ENCODE measurements at places on chromosomes 2 and 18.

DNA sequence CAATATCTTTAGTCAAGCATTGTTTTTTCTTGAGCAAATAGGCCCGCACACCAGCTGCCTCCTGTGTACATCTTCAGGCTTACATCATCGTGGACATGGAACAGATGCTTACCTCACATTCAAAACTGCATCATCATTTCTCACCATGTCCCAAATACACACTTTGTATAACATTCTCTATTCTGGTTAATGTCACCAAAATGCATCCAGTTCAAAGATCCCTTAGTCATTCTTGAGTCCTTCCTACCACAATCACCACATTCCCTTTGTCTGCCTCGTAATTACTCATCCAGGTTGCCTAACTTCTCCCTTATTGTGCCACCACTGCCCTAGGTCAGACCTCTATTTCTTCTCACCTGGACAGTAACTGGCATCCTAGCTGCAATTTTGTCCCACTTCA lies 373.7 kb upstream of the GALNT5 start:
- DNase-seq = no peak

GRCh38 chr2:18047213-18047611 lies 168.7 kb downstream of the KCNS3 start:
- no peak for DNase-seq

GRCh38 chr2:74708883-74709282 lies 54.8 kb downstream of the SEMA4F start:
- DNase-seq = peak; percentile 12

GRCh38 chr2:28312307-28313219 lies 80.1 kb upstream of the FOSL2 start:
- no peak for DNase-seq

- no peak for DNase-seq
Measured at GRCh38 chr2:9032121-9032520, 28.6 kb upstream of the MBOAT2 start.

GRCh38 chr2:194720462-194720861 lies 936.6 kb upstream of the SLC39A10 start:
- no peak for DNase-seq

DNA sequence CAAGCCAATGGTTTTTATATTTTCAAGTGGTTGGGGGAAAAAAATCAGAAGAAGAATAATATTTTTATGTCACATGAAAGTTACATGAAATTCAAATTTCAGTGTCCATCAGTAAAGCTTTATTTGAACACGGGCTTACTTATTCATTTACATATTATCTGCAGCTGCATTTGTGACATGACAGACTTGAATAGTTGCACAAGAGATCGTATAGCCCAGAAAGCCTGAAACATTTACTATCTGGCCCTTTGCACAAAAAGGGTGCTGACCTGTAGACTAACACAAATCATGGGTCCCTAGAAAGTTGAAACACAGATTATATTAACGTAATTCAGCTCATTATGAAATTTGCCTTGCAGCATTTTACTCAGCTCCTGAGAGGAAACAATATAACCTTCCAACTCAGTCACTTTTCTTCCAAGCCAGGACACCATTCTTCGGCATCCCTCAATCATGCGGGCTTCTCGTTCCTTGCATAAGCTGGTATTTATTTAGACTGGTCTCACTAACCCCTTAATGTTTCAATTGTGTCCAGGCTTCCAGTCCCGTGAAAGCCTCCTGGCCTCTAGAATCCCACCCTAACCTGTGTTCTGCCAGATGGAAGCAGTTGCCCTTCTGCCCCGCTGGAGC lies 402.7 kb downstream of the SETBP1 start:
- no peak for DNase-seq

GRCh38 chr2:10028407-10028987 lies 14.9 kb upstream of the KLF11 start:
- DNase-seq = no peak

DNA sequence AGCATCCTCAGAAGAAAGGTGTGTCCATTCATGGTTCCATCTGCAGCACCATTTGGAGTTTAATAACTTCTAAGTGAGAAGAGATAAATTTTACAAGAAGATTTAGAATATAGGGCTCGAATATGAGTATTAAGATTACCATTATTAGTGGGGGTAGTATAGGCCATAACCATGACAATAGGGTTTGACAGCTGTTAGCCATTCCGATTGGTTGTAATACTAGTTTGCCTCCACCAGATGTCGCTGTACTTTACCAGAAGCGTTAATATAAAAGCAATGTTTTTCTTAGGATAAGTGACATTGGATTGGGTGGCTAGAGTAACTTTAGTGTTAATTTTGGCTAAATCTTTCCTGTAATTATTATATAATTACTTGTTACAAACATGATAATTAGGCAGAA lies 107.5 kb upstream of the SRD5A2 start:
- DNase-seq = no peak

GRCh38 chr2:5592916-5593315 lies 99.3 kb upstream of the SOX11 start:
- DNase-seq = no peak

DNA sequence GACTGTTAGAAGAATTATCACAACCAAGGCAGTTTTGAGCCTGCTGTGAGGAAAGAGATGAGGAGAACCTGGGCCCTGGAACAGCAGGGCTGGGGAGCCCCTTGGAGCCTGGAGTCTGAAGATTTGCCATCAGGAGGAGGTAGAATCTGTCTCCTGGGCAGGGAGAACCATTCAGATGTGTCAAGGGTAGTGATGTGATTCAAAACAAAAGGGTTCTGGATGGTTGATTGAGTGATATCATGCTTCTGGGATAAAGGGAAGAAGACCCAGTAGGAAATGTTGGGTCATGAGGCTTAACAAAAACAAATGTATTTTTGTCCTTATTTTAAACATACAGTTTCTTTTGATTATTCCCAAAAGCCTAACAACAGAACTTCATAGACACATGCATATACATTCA lies 28.6 kb downstream of the RNF144A start:
- no peak for DNase-seq

GRCh38 chr18:76102156-76102555 lies 392.9 kb downstream of the ZNF516 start:
- no peak for DNase-seq

GRCh38 chr2:175855794-175856453 lies 146.1 kb downstream of the LNPK start:
- DNase-seq = no peak
